Chondrocyte (in vitro differentiated cells): ENCODE measurements at places on chromosomes 7 and 10. TPM values are rescaled to one million over a fixed set of nuclear protein-coding genes. Genes with fewer than 3 reads are reported as not detected.

The GIMAP1 gene
- total RNA-seq = not detected in 3 replicates

The PTER gene
- 3.9 to 11.7 TPM (median 10.4 TPM) in 3 replicates for total RNA-seq

The VIPR2 gene
- total RNA-seq = 0.07 TPM in 1 of 3 replicates, not detected in the others

The AHCYL2 gene
- 11.0 to 15.4 TPM (median 14.9 TPM) in 3 replicates for total RNA-seq

DNA sequence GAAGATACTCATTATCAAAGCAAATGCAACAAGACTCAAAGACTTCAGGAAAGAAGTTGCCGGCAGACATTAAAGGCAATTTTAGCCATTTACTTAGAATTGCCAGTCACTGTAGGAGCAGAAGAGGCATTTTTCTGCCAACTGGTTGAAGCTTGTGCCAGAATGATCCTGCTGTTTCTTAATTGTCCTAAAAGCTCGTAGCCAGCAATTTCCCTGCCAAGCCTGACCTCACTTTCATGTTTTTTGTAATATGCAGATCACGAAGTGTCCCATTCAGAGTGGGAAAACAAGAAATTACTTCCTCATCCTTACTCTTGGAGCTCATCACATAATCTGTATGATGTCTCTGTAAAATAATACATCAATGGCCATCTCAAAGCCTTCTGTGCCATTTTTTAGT is 130.9 kb upstream of the ANKRD1 start:
- DNase-seq = no peak

DNA sequence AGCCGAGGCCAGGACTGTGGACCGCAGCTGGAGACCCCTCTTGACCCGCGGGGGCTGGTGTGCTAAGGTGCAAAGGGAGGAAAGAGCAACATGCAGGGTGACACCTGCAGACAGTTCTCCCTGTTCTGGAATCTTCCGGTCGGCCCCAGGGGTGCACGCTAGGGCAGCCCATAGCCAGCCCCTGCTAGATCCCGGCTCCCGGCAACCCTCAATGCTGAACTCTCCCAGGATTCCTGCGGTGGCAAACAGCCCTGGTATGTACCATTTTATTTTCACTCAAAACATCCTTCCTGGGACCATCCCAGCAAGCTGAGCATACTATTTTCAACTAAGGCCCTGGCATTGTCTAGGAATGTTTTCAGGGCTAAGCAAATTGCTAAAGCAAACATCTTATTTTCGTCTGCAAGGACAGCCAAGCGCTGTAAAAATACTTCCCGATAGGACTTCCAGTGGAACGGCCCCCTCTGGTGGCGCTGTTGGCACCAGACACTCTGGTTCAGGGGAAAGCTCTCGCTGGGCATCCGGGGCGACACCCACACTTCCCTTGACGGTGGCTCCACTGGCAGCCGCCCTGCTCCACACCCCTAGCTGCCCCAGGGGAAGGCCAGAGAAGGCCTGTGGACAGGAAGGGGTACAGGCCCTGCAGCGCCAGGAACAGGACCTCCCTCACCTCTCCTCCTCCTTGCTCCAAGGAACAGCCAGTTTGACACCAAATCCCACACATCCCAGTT is 99.4 kb downstream of the CTBP2 start:
- peak; percentile 97 for DNase-seq

- DNase-seq = peak; percentile 49
Measured at GRCh38 chr10:79402951-79403350, 42.5 kb downstream of the ZCCHC24 start.

DNA sequence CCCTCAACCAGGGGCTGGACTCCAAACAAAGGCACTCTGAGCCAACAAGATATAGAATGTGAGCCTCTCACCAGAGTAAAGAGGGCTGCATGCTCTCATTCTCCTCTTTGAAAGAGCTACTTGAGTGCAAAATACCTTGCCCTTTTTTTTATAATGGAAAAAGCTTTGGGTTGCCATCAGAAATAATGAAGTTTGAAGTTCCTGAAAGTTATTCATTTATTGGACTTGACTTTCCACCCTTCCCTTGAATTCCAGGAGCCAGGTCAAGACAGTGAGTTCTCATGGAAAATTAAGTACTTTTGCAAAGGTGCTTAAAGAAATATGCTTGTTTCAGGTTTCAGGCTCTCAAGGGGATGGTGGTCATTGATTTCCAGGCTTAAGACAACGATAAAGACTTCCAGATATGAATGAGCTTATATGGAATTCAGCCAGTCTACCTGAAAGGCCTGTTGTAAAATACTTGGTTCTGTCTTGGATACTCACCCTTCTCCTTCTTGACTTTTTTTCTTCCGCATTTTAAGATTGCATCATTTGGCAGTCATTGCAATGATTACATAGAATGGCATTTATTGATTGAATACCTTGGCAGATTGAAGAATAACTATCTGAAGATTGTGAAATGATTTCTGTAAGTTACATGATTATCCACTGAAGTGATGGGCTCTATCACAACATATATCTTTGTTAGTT is 696.4 kb downstream of the INHBA start:
- DNase-seq = no peak

GRCh38 chr7:29604702-29605101 is 41.1 kb downstream of the PRR15 start:
- DNase-seq = no peak

GRCh38 chr7:94655848-94656657 is at the start of gene SGCE:
Gene SGCE, minus strand, starts transcription at chr7:94656133. Its CDS starts 35 bp downstream, at chr7:94656098.
- DNase-seq = no peak

The TAS2R5 gene
- 0.62 to 1.5 TPM (median 0.72 TPM) in 3 replicates for total RNA-seq

- no peak for DNase-seq
Measured at GRCh38 chr10:96488161-96488935, 25.4 kb downstream of the TLL2 start.

The TMEM270 gene
- 0.25 TPM in 1 of 3 replicates, not detected in the others for total RNA-seq

- DNase-seq = no peak
Measured at GRCh38 chr10:123606006-123606405, 60.1 kb upstream of the GPR26 start.

- no peak for DNase-seq
Measured at GRCh38 chr10:84026821-84027257, 112.5 kb upstream of the GHITM start.

- no peak for DNase-seq
Measured at GRCh38 chr10:120586471-120586872, 129.4 kb downstream of the PLPP4 start.

DNA sequence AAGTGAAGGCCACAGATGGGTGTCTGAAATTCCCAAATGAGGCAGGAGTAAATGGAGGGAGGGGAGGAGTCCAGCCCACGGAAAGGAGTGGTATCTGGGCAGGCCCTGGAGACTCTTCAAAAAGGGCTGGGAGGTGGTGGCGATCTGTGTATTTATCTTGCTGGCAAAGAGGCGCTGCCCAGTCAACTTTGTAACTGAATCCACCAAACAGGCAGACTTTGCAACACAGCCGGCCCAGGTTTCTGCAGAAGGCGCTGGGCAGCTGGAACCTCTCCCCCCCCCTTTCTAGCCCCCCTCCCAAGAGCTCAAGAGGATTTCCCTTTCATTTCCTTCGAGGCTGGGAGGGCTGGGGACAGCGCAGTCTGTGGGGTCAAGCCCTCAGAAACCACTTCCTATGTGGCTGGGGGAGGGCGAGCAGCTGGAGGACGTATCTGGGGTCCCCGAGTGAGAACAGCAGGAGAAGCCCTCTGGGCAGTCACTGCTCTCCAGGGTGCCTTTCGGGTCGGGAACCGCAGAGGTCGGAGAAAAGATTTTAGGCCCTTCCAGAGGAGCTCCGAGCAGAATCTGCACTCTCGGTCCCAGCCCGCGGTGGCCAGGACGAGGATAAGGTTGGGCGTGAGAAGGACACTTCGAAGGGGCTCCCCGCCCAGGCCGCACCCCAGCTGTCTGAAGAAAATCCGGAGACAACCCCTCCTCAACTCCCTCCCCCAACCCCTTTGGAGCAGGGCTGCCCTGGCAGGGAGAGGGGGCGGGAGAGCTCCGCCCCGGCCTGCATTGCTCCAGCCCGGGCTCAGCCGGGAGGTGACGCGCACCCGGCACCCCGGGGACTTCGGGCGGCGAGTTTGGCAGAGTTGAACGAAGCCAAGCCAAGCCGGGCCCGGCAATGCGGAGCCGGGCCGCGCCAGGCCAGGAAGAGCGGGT is 965 bp downstream of the ZCCHC24 start:
- DNase-seq = no peak

The C1QL3 gene
- 0.13 TPM in 1 of 3 replicates, not detected in the others for total RNA-seq

The LRRC18 gene
- not detected in 3 replicates for total RNA-seq

GRCh38 chr7:81181066-81181465 is 262.2 kb upstream of the SEMA3C start:
- DNase-seq = no peak

- no peak for DNase-seq
Measured at GRCh38 chr7:71846160-71846559, 566.0 kb downstream of the CALN1 start.
